Right ventricle myocardium inferior (tissue), 1 donor: ENCODE measurements at places on chromosomes 12 and 14. TPM values are rescaled to one million over a fixed set of nuclear protein-coding genes. Genes with fewer than 3 reads are reported as not detected.

CLEC1B gene
- not detected for total RNA-seq

AJUBA gene
- total RNA-seq: 13.1 TPM

- no peak for DNase-seq
Measured at GRCh38 chr12:50353869-50354593, 42.4 kb downstream of the FAM186A start.

- DNase-seq: no peak
Measured at GRCh38 chr12:7068240-7068993, 7.9 kb downstream of the C1S start.

GRCh38 chr12:114174326-114174725, 208.2 kb upstream of the RBM19 start:
- no peak for DNase-seq

DNA sequence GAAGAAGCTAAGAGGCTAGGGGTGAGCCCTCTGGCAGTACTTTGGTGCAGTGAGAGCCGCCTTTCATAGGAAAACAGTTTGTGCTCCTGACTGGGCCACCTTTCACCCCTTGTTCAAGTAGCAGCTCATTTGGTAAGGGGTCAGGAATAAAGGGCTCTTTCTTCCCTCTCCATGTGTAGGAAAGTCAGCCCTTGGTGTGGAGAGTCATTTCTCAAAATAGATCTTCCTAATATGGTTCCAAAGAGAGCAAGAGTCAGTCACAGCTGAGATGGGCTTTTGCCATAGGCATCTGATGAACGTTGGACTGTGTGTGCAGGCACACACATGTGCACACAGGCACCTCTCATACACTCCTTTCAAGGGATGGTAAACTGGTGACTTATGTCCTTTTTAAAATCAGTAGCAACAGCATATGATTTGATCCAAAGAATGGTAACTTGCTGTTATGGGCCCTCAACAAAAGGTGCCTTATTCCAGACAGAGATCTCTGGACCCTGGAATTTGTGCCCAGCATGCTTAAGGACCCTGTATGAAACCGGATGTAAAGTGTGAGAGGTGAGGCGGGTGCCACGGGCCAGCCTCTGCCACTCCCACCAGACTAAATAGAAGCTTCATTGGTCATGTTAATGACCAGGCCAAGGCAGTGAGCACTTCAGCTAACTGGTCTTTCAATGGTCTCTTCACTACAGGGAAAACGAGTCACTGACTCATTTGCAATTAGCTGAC, 16.7 kb upstream of the RIC8B start:
- no peak for DNase-seq

GRCh38 chr12:24759155-24759554, 189.7 kb downstream of the BCAT1 start:
- DNase-seq: no peak

- no peak for DNase-seq
Measured at GRCh38 chr12:111034083-111034885, 113.9 kb upstream of the MYL2 start.

DNA sequence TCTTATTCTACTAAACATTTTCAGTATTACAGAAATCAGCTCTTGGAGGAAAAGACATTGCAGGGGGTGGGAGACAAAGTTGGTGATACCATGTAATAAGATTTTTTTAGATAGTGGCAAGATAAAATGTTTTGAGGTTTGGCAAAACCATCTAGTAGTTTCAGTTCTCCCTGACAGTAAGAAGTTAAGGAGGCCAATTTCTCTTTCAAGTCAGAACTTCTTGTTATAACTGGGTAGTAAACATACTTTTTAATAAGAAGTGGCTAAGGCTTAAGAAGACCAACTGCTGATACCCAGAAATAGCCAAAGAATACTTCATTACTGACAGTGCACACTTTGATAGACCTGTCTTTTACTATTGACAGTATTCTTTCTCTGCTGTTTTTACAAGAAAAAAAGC, 452.3 kb downstream of the DIO2 start:
- no peak for DNase-seq

GRCh38 chr12:113238309-113238708, 17.0 kb downstream of the TPCN1 start:
- DNase-seq: no peak

GRCh38 chr12:21773263-21773741, 1.2 kb downstream of the KCNJ8 start:
- DNase-seq: peak; percentile 70

- DNase-seq: no peak
Measured at GRCh38 chr14:100201701-100202100, 37.2 kb upstream of the YY1 start.

DNA sequence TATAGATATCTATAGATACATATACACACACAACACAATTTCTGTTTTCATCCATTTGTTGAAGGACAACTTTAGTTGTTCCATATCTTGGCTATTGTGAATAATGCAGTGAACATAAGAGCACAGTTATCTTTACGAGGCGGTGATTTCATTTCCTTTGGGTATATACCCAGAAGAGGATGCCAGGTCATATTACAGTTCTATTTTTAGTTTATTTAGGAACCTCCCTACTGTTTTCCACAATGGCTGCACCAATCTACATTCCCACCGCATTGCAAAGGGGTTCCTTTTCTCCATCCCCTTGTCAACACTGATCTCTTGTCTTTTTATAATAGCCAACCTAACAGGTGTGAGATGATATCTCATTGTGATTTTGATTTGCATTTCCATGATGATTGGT, 143.4 kb upstream of the ARHGAP5 start:
- no peak for DNase-seq

- DNase-seq: no peak
Measured at GRCh38 chr14:103483600-103483999, 39.0 kb downstream of the CKB start.
